ENCODE measurements at places on chromosomes 7 and 10.
A peak's percentile ranks its signal among the peaks of the same experiment; 100 is the strongest.

DNA sequence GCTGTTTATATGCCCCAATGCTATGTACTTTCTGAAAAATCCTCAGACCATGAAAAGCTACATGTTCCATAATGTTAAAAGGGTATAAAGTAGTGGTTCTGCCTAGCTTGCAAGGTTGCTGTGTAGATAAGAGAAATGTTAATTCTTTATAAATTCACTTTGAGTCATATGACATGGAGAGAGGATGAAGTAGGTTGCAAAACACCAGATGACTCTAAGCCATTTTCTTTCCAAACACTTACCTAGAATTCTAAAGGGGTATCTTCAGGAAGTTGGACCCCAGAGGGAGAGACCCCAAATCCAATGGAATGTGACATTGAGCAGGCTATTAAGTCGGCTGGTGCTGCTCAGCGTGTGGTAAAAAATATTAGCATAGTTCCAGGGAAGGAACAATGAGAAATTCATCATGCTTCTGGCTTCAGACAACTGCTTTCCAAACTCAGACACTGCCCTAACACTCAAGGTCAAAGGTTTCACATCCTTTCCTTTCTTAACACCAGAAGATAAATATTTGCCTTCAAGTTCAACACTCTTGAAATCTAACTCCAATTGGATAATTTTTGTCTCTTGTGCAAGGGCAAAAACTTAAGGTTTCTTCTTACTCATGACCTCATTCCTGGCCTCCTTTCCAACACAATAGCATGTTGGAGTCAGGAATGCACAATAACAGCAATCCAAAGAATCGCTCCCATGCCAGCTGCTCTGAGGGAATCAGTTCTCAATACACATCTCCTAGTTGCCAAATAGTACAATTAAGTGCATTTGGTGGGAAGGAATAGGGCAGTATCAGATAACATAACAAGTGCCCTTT, 100.7 kb upstream of the AFAP1L2 start:
- no peak for DNase-seq

DNA sequence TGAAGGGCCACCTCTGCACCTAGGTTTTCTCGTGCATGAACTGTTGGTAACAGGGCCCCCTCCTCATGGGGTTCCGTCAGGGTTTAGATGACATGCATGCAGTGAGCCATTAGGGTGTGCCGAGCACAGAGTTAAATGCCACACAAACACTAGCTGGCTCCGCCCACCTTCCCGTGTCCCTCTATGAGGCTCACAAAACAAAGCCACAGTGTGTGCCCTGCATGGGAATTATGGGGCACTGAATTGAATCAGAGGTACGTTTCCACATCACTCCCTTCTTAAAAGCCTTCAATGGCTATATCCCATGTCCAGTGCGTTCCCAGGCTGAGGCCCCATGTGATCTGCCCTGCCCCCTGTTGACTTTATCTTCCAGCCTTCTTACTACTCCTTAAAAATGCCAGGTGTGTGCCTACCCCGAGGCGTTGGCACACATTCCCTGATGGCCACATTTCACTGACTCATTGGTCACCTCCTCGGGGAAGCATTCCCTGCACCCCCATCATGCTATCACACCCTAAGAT, 35.7 kb downstream of the GSDME start:
- no peak for DNase-seq

- DNase-seq, result no peak
Observed at GRCh38 chr7:134676743-134677142, 30.1 kb downstream of the BPGM start.

GRCh38 chr7:120259386-120259785, 13.6 kb upstream of the KCND2 start:
- DNase-seq, result no peak

DNA sequence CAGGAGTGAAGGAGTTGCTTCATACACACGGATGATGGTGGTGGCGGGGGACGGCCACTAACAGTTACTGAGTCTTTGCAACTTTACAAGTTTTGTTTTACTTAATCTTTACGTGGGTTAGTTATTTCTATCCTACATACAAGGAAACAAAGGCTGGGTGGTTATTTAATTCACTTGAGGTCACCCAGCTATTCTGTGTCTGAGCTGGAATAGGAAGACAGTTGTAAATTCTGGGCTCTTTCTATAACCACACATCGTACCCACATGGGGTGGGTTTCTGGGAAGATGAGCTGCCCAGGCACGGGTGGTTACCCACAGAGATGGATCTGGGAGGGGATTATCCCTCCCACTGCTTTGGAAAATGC, 137.9 kb downstream of the ANLN start:
- DNase-seq, result no peak

DNA sequence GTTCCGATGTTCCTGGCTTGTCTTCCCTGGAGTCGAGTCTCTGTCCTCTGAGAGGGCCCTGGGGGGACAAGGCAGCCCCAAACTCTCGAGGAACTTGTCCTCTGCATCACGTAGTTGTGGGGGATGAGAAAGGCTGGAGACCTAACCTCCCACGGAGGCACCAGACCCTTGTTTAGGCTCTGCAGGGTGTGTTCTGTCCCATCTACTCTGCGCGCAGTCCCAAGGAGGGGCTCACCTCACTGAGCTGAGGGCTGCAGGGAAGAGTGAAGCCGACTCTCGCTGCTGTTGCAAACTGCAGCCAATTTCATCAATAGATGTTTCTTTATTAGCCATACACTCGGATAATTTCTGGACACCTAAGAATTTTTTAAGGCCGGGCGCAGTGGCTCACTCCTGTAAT, 186.7 kb upstream of the ADARB2 start:
- DNase-seq, result no peak

- DNase-seq, result no peak
Observed at GRCh38 chr10:132206806-132207535, 20.2 kb downstream of the DPYSL4 start.

- DNase-seq, result no peak
Observed at GRCh38 chr7:100435401-100436304, 644 bp downstream of the PPP1R35 start.

- no peak for DNase-seq
Observed at GRCh38 chr10:44955413-44956070, 4.1 kb upstream of the RASSF4 start.

DNA sequence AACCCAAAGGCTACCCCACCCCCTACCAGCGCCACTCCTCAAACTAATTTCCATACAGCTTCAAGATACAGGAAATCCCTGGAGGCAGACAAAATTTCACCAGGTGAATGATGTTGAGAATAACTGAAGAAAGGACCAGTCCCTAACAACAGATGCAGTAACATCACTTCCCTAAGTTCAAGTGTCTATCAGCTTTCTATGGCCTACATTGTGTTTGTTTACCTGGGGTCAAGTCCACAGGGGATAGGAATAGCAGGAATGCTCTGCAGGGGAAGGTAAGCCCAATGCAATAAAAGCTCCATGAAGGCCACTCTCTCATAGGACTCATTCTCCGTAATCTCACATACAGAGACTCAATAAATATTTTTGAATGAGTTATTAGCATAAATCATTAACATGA, 26.9 kb downstream of the FAM13C start:
- DNase-seq, result no peak

DNA sequence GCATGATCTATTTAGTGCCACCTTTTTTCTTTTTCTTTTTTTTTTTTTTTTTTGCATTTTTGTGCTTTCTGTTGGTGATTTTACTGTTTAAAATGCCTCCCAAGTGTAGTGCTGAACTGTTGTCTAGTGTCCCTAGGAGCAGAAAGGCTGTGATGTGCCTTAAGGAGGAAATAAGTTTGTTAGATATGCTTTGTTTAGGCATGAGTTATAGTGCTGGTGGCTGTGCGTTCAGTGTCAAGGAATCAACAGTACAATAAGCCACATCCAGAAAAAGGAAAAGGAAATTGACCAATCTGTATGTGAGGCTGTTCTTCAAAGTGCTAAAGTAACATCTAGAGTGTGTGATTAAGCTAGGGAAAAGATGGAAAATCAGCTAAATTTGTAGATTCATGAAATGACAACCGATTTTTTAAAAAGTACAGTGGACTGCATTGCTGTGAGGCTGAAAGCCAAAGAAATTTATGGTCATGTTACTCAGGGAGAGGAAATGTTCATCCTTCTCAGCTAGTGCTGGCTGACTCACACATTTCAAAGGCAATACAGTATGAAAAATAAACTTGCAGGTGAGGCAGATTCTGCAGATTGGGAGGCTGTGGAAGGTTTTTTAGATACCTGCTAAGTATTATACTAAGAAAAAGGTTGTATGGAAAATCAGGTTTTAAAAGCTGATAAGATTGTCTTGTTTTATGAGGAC, 122.7 kb upstream of the ADCY1 start:
- no peak for DNase-seq

- DNase-seq, result no peak
Observed at GRCh38 chr10:93595378-93596161, 5.5 kb downstream of the RBP4 start.

DNA sequence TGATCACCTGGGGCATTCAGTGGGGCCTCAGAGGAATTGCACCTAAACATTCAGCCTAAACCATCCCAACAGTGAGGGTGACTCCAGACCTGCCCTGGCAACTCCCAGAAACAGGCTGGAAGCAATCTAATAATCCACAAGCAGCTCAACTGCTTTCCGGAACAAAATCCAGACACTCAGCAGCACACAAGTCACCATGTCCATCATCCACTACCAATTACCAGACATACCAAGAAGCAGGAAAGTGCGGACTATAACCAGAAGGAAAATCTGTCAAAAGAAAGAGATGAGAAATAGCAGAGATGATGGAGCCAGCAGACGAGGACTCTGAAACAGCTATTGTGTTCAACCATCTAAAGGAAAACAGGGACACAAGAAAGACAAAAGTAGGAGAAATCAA, 342.6 kb upstream of the ZMIZ1 start:
- DNase-seq, result no peak

- peak; percentile 0 for DNase-seq
Observed at GRCh38 chr10:77036993-77037734, 600.4 kb downstream of the KCNMA1 start.

GRCh38 chr7:134692344-134692705, 45.7 kb downstream of the BPGM start:
- DNase-seq, result no peak

- no peak for DNase-seq
Observed at GRCh38 chr10:131921184-131921583, 20.4 kb downstream of the PPP2R2D start.

Data from NCI-H1694 (cell line).